ENCODE measurements at places on chromosomes 5 and 9.
A peak's percentile ranks its signal among the peaks of the same experiment; 100 is the strongest.

DNA sequence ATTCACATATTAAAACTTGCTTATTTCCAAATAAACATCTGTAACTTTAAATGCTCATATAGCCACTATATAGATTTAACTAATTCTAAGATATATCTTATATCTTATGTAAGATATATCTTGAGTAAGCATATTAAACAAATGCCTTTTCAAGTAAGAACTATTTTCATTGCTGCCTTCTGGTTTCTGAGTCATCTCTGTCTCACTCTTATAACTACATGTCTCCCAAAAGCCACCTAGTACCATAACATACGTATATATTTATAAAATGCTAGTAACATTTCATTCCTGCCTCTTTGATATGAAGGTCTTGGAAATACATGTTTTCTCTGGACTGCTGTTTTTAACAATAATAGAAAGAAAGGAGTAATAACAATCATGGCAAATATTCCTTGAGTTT lies 429.5 kb downstream of the DTWD2 start:
- no peak for DNase-seq

- no peak for DNase-seq
Observed at GRCh38 chr9:127136081-127136879, 13.8 kb upstream of the ANGPTL2 start.

GRCh38 chr5:102561894-102562760 lies 63.3 kb upstream of the SLCO6A1 start:
- DNase-seq: peak; percentile 29

DNA sequence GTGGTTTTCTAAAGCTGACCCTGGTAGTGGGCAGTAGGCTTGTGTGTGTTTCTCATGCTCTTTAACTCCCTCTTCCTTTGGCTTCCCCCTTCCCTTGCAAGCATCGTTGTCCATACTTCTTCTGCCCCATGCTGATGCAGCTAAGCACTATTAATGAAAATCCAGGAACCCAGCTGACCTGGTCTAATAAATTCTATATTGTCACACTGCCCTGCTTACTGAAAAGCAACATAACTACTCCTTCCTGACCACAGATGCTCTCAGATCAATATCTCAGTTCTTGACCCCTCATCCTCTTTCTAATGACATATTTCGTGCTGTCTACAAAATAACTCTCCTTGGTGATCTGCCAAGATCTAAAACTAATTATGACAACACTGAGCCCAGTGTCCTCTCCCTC lies 405.5 kb downstream of the EFNA5 start:
- DNase-seq: no peak

- DNase-seq: no peak
Observed at GRCh38 chr5:107576736-107577393, 93.9 kb downstream of the EFNA5 start.
